CD4-positive, alpha-beta memory T cell (primary cell): ENCODE measurements at places on chromosomes 2 and 18. TPM values are rescaled to one million over a fixed set of nuclear protein-coding genes. Genes with fewer than 3 reads are reported as not detected.

- DNase-seq: no peak
Measured at GRCh38 chr18:54611816-54612215, 20.8 kb downstream of the DYNAP start.

GRCh38 chr2:128379021-128380015 lies 60.6 kb upstream of the HS6ST1 start:
- no peak for DNase-seq

GRCh38 chr2:121776361-121776760 lies 20.9 kb downstream of the TSN start:
- no peak for DNase-seq

Gene OR6B2
- polyA plus RNA-seq: not detected

Gene MBD2
- polyA plus RNA-seq: 26.7 TPM

Gene PDIA6
- 140 TPM for polyA plus RNA-seq

Gene LOXHD1
- polyA plus RNA-seq: not detected
